ENCODE measurements at places on chromosomes 6 and 20.

DNA sequence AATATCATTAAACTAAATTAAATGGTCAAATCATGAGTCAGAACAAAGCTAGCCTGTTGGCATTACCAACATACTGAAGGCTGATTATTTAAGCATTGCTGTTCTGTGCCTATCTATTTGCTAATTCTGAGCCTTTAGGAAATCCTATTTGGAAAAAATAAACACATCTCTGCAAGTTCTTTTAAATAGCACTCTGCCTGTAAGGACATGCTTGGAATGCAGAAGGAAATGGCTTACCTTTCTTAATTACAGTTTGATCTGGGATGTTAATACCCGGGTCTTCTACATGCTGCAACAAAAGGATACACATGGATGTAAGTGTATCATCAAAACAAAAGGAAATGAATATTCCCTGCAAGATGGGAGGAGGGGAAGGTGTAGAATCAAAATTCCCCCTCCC lies 8.3 kb downstream of the TFAP2A start:
- peaks cover 97% of the 10 kb centered on the region for H3K27me3 ChIP-seq
- peaks cover 8% of the 10 kb centered on the region for H3K36me3 ChIP-seq
- peaks cover 36% of the 10 kb centered on the region for H3K4me1 ChIP-seq

- DNase-seq, result peak; percentile 9
- H3K4me1 ChIP-seq, result no peaks in the 10 kb centered on the region
- no peaks in the 10 kb centered on the region for H3K36me3 ChIP-seq
- H3K27me3 ChIP-seq, result no peaks in the 10 kb centered on the region
- no peak overlapping the region for H3K27ac ChIP-seq
Observed at GRCh38 chr6:161922631-161923119, 648.8 kb upstream of the AGPAT4 start.

- H3K4me3 ChIP-seq, result no peak overlapping the region
- H3K4me1 ChIP-seq, result peaks cover 10% of the 10 kb centered on the region
- no peaks in the 10 kb centered on the region for H3K36me3 ChIP-seq
- DNase-seq, result no peak
- no peak overlapping the region for H3K27ac ChIP-seq
Observed at GRCh38 chr6:168887621-168888020, 366.0 kb downstream of the THBS2 start.

DNA sequence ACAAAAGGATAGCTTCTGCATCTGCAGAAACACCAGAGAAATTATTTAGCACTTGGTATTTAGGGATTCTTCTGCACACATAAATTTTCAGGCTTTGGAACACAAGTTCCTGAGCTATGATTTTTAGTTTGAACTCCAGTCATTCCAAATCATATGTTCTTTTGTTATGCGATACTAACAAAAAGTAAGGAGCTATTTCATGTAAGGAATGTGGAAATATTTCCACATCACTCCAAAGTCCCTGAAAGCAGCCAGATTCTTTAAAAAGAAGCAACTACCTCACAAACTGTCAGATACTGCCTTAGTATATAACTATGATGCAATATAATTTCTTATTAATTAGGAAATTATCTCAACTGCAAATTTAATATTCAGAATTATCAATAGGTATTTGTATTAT lies 106.9 kb downstream of the RNGTT start:
- H3K36me3 ChIP-seq, result no peaks in the 10 kb centered on the region
- DNase-seq, result no peak
- no peak overlapping the region for H3K4me3 ChIP-seq
- no peak overlapping the region for H3K27ac ChIP-seq
